ENCODE measurements at places on chromosomes 1 and 21.

DNA sequence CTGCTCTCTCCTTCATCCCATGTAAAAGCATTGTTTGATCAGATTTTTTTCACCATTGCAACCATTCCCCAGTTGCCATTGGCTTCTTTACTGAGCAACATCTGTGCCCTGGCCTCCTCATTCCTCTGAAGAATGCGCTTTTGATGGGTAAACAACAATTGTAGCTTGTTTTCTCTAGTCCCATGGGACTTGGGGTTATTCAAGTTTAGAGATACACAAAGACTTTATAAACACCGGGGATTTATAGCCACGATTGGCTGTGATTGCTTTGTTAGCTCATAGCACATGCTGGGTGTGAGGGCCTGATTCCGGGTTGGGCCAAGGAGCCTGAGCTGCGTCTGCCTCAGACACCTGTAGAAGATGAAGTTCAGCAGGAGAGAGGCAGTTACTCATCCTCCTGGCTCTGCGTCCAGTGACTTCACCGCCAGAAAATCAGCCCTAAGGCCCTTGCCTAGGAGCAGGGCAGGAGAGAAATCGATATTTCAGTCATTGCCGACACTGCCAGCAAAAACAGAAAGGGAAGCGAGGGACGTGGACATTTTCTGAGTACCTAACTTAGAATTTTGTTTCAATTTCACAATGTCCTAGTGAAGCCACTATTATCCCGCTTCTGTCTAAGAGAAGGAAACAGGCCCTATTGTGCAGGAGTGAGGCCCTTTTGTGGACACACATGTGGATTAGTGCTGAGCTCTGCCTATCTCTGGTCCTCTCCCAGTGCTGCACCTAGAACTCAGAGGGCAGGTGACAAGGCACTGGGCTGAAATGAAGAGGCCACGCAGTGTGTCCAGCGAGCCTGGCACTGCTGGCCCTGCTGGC is 159.8 kb upstream of the USP24 start:
- no peak for DNase-seq

DNA sequence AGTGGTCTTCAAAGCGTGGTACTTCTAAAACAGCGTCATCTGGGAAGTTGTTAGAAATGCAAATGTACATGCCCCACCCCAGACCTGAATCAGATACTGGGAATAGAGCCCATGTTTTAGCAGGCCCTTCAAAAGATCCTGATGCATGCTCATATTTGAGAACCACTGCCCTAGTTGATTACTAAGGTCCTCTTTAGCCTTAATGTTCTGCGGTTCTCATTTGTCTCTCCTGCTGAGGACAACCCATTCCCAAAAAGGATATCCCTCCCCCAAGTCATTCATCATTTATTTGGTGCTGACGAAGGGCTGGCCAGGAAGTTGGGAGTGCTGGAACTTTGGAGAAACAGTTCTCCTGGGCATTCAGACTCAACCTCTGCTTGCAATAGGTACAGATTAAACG is 92.4 kb upstream of the RALGPS2 start:
- DNase-seq, result no peak

DNA sequence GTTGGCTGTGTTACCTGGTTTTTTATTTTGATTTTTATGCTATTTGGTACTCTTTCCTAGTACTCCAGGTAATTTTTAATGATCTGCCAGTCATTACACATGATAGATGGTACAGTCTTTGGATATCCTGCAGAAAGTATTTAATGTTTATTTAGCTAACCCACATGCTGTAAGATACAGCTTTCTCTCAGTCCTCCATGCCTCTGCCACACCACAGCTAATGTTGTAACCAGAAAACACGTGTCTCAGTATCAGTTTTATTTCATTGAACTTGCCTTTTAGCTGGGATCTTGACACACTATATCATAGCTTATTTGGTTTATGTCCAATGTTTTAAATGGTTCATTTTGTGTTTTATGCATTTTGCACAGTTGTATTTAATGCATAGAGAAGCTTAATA is 1648.4 kb downstream of the KCNT2 start:
- no peak for DNase-seq

DNA sequence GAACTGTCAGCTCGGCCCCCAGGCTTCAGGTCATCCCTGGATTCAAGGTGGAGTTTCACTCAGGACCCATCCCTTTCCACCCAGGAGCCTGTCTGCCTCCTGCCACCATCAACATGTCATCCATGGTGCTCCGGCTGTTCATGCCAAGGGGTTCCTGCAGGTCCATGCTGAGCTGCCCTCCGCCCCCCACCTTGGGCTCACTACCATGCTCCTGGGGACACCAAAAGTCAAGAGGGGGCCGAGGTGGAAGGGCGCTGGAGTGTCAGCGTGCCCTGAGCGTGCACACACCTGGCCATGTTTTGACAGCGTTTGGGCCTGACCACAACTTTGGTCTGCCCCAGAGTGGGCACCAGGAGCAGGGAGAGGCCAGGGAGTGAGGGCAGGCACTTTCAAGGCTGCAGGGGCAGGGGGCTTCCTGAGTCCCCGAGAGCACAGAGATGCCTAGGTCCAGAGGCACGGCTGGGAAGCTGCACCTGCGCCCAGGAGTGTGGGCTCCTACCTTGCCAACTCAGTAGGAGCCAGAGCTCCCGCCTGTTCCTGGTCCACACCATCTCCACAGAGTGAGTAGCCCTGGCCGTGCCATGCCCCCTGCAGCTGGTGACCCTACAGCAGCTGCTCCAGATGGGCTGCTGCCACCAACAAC is 639.6 kb upstream of the ZP4 start:
- DNase-seq, result no peak

DNA sequence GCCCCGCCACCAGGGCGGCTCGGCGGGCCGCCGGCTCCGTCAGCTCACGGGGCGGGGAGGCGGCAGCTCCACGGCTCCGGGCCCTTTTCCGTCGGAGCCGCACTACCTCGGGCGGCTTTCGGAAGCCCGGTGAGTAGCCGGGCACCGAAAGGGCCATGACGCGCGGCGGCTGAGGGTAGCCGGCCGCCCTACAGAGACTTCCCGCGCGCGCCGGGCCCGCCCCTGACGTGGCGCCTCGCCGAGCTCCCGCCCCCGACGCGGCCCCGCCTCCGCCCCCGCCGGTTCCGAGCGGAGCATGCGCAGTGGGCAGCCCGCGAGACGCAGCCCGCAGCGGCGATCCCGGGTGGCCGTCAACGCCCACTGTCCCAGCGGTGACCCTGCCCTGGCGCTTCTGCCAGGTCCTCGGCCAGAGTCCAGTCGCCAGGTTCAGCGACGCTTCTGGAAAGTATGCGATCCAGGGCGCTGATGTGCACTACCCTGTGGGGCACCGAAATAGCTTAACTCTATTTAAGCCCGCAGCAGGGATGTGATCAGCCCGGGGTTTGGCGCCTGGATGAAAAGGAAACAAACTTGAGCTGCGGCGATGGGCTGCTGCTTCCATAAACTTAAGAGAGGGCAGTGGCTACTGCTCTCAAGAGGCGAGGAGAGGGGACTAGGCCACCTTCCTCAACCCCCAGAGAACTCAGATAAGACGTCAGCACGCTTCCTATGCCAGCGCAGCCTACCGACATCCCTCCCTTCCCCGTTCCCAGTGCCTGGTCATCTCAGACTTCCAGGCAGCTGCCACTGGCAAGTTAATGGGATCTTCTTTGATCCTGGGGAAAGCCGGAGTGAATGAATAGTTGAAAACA is at the start of gene DONSON:
Gene DONSON, minus strand, starts transcription at position 200 of the 851 bp plus-strand sequence. Its CDS starts 43 bp downstream, at position 157.
- peak; percentile 76 for DNase-seq

DNA sequence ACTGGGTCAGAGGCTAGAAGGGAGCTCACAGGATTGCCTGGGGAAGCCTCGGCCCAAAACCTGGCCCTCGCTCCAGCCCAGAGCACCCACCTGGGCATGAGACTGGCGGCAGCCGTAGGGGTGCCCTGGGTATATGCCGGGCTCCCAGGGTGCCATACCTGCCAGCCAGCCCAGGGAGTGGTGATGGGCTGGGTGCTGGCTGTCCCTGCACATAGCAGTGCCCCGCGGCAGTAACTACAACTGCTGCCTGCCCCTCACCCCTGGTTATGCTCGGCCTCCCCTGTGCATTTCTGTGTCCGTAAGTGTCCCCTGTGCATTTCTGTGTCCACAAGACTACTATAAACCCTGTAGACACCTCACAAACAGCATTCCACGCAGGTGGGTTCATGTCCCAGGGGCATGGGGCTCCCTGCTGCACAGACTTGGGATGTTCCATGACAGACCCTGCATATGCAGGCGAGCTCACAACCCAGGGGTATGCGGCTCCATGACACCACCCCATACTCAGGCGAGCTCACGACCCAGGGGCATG is 5.8 kb upstream of the SPATC1L start:
- no peak for DNase-seq

GRCh38 chr1:197304638-197305200 is 36.7 kb downstream of the CRB1 start:
- no peak for DNase-seq

- no peak for DNase-seq
These were observed 85.8 kb upstream of the KCNJ15 start for GRCh38 chr21:38170704-38171682.

DNA sequence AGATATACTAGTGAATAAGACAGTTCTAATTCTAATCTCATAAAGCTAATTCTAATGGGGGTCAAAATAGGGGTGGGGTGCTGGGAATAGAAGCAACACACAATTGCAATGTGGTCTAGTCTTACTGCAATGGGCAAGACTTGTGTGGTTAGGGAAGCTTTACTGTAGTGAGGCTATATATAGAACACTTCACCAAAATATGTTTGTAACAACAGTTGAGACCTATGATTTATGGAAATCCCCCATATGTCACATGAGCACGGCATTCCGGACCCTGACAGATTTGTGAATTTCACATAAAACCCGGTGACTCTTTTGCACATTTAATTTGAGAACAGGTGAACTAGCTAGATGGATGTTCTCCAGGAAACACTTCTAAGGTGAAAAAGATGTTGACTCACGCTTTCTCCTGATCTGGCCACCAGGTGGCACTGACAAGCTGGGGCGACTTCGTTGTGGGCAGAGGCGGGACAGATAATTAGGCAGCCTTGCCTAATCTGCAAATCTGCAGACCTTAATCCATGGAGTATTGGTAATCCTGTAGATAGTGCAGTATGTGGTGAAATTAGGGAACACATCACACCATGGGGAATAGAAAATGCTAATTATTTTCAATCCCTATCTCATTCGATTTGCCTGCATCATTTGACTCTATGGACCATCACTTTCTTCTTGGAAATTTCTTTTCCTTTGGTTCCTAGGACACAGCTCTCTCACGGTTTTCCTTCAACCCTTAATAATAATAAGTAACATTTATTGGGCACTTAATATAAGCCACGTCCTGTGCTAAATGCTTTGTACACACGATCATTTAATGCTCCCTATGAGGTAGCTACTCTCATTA is 37.7 kb downstream of the KIAA0040 start:
- DNase-seq, result peak; percentile 53
